ENCODE measurements at places on chromosomes 7 and 10. TPM values are rescaled to one million over a fixed set of nuclear protein-coding genes. Genes with fewer than 3 reads are reported as not detected.

GPR158 gene
- not detected for total RNA-seq

VAX1 gene
- total RNA-seq: not detected

C10orf67 gene
- 0.16 TPM for total RNA-seq

APBB1IP gene
- not detected for total RNA-seq

LRMDA gene
- not detected for total RNA-seq

PRSS37 gene
- total RNA-seq: not detected

RAPGEF5 gene
- total RNA-seq: 7.1 TPM

CALHM2 gene
- 1.4 TPM for total RNA-seq

CYP2C18 gene
- total RNA-seq: not detected

HMX3 gene
- 0.26 TPM for total RNA-seq

NPC1L1 gene
- total RNA-seq: not detected

BTBD16 gene
- total RNA-seq: 0.24 TPM

PLPP4 gene
- 0.35 TPM for total RNA-seq

SPDYE1 gene
- not detected for total RNA-seq

ZNF117 gene
- 6.2 TPM for total RNA-seq

SAMD9L gene
- total RNA-seq: 4.2 TPM

TMEM248 gene
- total RNA-seq: 76.2 TPM

DIP2C gene
- 7.3 TPM for total RNA-seq

POMZP3 gene
- 10.1 TPM for total RNA-seq

GLI3 gene
- total RNA-seq: 6.3 TPM

CRPPA gene
- 4.5 TPM for total RNA-seq

AZGP1 gene
- total RNA-seq: not detected

SMNDC1 gene
- 6.5 TPM for total RNA-seq

RTKN2 gene
- total RNA-seq: 4.5 TPM

ORC5 gene
- 26.2 TPM for total RNA-seq

NACAD gene
- 0.17 TPM for total RNA-seq

TAS2R41 gene
- not detected for total RNA-seq

SLC39A12 gene
- not detected for total RNA-seq

TSPAN33 gene
- 1.9 TPM for total RNA-seq

ZNF789 gene
- total RNA-seq: 8.0 TPM

RAMP3 gene
- total RNA-seq: not detected

OR2A42 gene
- total RNA-seq: not detected

HKDC1 gene
- total RNA-seq: 1.1 TPM

CRYGN gene
- total RNA-seq: not detected

C1QL3 gene
- 0.33 TPM for total RNA-seq

CNPY1 gene
- not detected for total RNA-seq

CCDC146 gene
- total RNA-seq: 1.2 TPM

CALN1 gene
- total RNA-seq: not detected

AKR1C2 gene
- total RNA-seq: 19.7 TPM

NOS3 gene
- total RNA-seq: not detected

PALD1 gene
- total RNA-seq: under 0.01 TPM

DLX5 gene
- 0.21 TPM for total RNA-seq

PAPOLB gene
- not detected for total RNA-seq

MAT1A gene
- 1.3 TPM for total RNA-seq

ANK3 gene
- 23.7 TPM for total RNA-seq

ZNF655 gene
- 64.5 TPM for total RNA-seq

RBM33 gene
- 22.2 TPM for total RNA-seq
